ENCODE measurements at places on chromosomes 5 and 9.

GRCh38 chr5:54088081-54088480, 222.3 kb downstream of the ARL15 start:
- DNase-seq, result no peak

DNA sequence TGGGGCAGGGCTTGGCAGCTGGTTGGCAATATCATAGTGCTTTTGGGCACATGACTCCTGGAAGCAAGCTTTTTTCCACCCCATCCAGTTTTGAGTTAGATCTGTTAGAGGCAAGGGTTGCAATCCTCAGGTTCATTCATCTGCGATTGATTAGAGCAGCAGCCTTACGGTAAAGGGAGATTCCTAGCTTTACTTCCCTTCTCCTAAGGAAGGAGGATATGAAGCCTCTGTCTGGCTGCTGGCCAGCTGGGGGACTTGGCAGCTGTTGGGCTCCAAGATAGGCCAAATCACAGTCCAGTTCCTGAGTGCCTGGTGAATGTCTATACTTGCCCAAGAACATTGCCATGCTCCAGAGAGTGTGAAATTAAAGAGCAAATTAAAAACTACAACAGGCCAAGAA, 113.4 kb upstream of the CCNH start:
- no peak for DNase-seq

DNA sequence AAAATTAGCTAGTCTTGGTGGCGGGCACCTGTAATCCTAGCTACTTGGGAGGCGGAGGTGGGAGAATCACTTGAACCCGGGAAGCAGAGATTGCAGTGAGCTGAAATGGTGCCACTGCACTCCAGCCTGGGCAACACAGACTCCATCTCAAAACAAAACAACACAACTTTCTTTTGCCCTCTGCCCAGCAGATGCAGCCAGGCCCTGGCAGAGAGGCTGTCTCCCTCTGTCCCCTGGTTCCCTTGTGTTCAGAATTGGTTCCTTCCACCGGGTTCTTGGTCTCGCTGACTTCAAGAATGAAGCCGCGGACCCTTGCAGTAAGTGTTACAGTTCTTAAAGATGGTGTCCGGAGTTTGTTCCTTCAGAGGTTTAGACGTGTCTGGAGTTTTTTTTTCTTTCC, 30.2 kb upstream of the CEP72 start:
- DNase-seq, result no peak

DNA sequence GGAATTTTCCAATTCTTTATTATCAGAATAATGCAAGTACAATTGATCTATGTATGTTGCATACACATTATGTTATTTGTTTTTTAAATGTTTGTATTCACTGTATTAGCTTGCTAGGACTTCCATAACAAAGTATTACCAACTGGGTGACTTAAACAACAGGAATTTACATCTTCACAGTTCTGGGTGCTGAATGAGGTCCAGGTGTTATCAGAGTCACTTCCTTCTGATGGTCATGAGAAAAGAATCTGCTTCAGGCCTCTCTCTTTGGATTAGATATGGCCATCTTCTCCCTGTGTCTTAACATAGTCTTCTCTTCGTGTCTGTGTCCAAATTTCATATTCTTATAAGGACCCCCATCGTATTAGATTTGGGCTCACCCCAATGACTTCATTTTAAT, 229.1 kb upstream of the TRPC7 start:
- no peak for DNase-seq

GRCh38 chr9:130429831-130430230, 14.9 kb upstream of the ASS1 start:
- no peak for DNase-seq

GRCh38 chr5:14723701-14724132, 59.2 kb downstream of the OTULIN start:
- DNase-seq, result no peak

DNA sequence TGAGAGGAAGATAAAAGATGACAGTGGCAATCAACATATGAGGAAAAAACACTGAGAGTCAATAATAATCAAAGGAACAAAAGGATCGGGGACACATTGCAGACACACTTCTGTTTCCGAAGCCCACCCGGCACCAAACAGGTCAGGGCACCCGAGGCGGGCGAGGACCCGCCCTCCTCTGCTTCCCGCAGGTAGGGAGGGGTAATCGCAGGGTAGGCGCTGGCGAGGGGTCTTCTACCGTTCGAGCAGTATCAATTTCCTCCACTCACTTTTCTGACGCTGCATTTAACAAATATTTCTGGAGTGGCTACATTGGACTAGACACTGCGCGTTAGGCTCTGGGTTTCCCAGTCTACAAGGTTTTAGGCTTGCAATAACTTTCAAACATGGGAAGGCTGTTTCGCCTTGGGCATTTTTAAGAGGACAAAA, 1.3 kb downstream of the TXN start:
- DNase-seq, result no peak

GRCh38 chr9:68704814-68705530, at the start of gene PIP5K1B:
PIP5K1B (plus strand) TSS chr9:68705240; CDS start chr9:68822615, 117,375 bp downstream.
- DNase-seq, result no peak

DNA sequence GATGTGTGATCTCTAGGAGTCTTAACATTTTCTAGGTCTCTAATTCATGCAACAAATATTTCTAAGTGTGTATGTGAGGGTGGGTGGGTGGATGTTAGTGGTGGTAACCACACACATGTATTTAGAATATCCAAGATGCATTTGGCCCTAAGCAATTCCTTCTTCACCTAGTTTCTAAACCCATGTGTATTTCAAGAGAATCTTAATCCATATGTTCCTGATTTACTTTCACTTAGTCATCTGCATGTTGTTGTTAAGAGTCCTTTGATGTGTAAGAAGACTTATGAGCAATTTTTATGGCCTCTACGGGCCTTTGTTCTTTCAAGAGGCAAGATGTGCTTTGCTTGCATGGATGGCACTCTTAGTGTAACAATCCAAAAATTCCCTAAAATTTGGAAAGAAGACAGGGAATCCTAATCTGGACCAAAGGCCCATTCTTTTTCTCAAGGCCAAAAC, 282.6 kb downstream of the SPATA31D1 start:
- no peak for DNase-seq

- DNase-seq, result no peak
Measured at GRCh38 chr9:70921136-70921535, 200.3 kb downstream of the TRPM3 start.

DNA sequence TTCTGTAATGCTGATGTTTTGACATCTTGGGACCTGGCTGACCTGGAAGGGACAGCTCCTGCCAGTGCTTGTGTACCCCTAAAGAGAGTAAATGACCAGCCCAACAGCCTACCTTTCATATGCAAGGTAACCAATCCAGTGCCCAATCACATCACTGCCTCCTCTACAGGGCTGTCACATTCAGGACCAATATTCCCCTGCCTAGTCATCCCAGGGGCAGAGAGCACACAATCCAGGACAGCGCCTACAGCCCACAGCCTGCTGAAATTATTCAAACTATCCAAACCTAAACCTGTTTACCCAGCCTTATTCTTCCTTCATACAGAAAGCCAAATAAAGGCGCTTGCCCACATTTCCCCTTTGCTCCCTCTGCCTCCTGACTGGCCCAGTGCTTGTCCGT, 284.1 kb downstream of the CTNND2 start:
- no peak for DNase-seq

DNA sequence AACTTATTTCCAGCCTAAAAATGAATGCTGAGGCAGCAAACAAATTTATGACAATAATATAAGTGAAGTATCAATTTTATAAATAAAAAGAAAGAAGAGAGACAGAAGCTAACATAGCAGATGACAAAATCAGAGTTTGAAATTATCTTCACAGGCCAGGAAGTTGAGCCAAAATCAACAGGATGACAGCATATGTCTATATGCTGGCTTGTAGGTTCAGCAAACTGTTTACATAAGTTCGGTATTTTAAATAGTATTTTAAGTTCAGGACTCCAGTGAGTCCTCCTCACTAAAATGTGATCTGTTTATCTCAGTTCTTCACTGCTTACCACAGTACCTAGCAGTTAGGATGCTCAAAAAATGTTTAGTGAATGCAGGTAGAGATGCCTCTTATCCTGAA, 359.6 kb upstream of the SMC2 start:
- no peak for DNase-seq

GRCh38 chr5:151082282-151082902, 1.6 kb upstream of the TNIP1 start:
- no peak for DNase-seq

GRCh38 chr5:115391780-115392179, 95.3 kb upstream of the CCDC112 start:
- DNase-seq, result no peak

DNA sequence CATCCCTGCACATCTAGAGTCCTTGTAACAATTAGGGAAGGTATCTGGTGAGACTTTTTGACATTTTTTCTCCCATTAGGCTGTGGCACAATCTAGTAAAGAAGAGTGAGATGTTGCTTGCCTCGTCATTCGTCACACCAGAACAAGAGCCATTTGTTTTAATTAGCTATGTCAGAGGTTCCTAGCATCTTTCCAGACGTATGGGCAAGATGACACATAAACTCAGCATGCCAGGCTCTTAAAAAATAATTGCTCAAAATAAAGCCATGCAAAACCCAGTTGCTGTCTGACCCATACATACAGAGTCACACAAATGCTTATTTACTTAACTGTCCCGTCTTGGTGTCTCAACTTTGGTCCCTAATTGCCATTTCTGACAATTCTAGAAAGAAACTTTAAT, 125.9 kb downstream of the TRPM3 start:
- DNase-seq, result no peak

DNA sequence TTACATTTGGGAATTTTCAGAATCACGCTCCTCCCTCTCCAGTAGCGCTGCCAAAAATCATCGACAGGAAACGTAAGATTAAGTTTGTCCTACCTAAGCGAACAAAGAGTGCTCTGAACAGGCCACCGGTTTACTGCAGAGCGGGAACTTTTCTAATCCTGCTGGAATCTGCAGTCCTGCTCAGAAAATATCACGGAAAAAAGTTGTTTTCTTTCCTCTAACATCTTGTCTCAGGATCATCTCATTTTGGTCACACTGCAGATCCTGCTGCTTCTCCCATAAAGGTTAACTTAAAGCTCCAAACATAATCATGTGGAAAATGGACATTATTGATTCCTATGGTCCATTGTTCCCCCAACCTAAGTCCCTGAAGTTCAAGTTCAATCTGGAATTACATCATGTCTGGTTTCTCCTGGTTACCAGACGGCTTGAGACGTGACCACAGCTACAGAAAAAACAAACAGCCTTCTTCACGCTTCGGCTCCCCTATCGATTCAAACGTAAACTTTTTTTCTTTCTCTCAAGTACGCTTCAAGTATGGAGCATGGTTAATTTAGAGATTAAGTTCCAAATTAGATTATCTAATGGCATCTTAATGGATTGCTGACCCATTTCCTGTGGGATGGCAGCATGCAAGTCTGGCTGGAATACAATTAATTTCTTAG, 217.6 kb downstream of the NFIB start:
- peak; percentile 70 for DNase-seq

GRCh38 chr5:149789835-149790234, 59.7 kb downstream of the PPARGC1B start:
- DNase-seq, result no peak

DNA sequence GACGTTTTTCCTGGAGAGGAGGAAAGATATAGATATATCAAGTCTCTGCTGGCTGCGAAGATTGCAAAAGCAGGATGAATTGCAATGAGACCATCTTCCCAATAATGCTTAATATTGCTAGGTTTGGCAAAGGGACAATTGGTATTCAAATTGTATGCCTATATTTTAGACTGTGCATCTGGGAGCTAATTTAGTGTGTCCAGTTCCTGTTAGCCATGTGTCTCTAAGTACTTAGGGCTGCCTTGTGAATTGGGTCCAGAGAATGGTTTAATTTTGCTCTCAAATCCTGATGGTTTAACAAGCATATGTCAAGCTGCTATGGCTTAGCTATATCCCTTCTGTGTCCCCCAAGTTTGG, 97.6 kb upstream of the ZNF366 start:
- DNase-seq, result no peak

- DNase-seq, result no peak
Measured at GRCh38 chr5:179163236-179164155, 103.3 kb downstream of the ZNF354C start.

DNA sequence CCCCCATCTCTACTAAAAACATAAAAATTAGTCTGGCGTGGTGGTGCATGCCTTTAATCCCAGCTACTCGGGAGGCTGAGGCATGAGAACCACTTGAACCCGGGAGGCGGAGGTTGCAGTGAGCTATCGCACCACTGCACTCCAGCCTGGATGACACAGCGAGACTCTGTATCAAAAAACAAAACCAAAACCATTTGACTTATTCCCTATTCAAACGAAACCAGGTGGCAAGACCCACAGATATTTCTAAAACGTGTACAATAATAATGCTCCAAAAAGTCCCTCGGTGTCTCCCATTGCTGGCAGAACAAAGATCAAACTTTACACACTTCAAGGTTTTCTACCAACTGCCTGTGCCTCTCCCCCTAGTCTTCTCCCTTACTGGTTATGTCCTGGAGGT, 29.8 kb downstream of the HMGCR start:
- DNase-seq, result no peak

DNA sequence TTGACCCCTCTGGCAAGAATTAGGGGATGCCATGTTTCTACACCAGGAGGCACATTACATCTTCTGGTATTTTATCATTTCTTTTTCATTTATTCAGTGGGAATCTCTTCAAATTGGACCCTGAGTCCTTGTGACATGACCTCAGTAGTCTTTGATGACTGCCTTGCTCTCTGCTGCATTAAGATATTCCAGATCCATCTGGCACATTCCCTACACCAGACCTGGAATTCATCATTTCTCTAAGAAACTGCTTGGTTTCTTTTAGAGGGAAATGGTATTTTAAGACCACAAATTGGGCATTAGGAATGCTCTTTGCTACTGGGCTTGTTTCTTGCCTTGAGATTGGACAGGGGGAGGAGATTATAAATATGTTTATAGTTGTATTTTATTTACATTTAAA, 61.0 kb downstream of the GALNT10 start:
- no peak for DNase-seq

- DNase-seq, result peak; percentile 65
Measured at GRCh38 chr9:132235894-132236661, 74.2 kb downstream of the NTNG2 start.

GRCh38 chr5:136016945-136017530, 11.8 kb upstream of the TGFBI start:
- no peak for DNase-seq

DNA sequence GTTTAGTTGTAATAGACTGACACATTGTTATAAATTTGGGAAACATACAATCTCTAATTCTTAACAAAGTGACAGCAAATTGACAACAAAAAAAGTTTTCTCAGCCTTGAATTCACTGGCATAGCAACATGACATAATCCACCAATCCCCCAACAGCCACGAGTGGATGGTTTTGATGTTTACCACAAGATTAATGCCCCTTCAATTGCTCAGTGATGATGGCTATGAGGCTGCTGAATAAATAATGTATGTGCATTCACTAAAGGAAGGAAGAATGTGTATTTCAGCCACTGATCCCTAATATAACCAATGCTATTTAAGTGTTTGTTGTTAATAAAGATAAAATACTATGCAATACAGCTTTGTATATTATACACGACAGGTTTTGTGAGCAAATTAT, 743.6 kb upstream of the DMAC1 start:
- no peak for DNase-seq

DNA sequence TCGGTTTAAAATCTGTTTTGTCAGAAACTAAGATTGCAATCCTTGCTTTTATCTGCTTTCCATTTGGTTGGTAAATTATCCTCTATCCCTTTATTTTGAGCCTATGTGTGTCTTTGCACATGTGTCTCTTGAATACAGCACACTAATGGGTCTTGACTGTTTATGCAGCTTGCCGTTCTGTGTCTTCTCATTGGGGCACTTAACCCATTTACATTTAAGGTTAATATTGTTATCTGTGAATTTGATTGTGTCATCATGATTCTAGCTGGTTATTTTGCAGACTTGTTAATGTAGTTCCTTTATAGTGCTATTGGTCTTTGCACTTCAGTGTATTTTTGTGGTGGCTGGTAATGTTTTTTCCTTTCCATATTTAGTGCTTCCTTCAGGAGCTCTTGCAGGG, 36.3 kb upstream of the SMIM15 start:
- DNase-seq, result no peak
